ENCODE measurements at places on chromosomes 5 and 9. TPM values are rescaled to one million over a fixed set of nuclear protein-coding genes. Genes with fewer than 3 reads are reported as not detected.

The DOK3 gene
- total RNA-seq, result 5.4 TPM

- DNase-seq, result no peak
Observed at GRCh38 chr5:122704247-122705036, 70.4 kb upstream of the SNX2 start.

- DNase-seq, result peak; percentile 94
Observed at GRCh38 chr9:5450359-5451091, at the start of gene CD274. CD274 (plus strand) TSS chr9:5450542; CDS start chr9:5456114, 5,572 bp downstream.

DNA sequence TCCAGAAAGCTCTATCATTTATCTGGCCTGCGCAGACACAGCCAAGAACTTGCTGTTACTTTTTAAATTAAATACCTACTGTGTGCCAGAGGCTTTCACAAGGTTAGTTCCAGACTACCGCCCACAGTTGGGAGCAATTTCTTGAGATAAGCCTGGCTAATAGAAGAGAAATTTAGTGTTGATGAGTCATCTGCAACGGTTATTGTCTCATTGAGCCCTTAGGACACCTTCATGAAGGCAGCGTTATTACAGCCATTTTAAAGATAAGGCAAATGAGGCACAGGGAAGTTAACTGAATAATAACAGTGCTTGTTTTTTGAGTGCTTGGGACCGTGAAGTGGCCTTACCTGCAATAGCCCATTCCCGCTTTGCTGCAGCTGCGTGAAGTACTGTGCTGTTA, 292.9 kb upstream of the MSX2 start:
- no peak for DNase-seq

GRCh38 chr5:81631124-81631523, 119.8 kb downstream of the SSBP2 start:
- no peak for DNase-seq

- DNase-seq, result no peak
Observed at GRCh38 chr5:124860291-124860655, 113.8 kb upstream of the ZNF608 start.

DNA sequence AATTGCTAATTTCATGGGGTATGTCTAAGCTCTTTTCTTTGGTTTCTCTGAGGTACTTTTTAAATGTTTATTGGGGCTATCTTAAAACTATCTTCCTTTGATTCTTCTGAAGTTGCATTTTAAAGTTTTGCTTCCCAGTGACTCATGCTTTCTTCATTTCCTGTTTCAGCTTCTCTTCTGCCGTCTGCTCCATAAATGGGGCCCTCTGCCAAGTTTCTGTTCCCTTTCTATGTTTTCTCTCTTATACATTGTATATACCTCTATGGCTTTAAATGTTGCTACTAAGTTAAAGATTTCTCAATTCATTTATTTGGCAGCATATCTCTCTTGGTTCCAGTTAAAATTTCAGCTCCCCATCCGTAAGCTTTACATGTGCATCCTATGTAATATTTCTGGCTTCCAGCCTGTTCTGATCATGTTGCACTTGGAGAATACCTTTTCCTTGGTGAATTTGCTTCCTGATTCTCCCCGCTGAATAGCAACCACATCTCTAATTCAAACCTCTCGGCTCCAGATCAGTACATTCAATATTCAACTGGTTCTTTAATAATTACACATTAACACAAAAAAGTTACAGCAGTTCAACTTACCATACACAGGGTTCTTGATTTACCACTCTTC, 125.3 kb downstream of the ST8SIA4 start:
- no peak for DNase-seq

DNA sequence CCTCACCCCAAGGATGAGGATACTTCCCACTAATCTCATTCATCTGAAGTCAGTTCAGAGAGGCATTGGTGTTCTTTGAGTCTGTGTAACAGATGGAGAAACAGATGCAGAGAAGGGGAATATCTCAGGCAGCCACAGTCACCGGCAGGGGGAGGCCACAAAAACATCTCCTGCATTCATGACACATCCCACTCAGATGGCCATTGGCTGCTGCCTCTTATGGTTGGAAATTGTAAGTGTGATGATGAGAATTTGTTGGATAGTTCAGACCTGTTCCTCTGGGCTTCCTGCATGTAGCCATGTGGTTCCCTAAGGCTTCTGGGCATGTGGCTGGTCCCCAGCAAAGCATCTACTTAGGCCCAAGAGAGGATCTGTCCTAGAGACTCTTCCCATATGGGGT, 45.9 kb upstream of the GABRP start:
- DNase-seq, result no peak

- no peak for DNase-seq
Observed at GRCh38 chr5:101153526-101153925, 250.4 kb upstream of the ST8SIA4 start.

- no peak for DNase-seq
Observed at GRCh38 chr9:98289614-98290201, 34.3 kb upstream of the TBC1D2 start.

GRCh38 chr9:136723362-136723976, 11.1 kb downstream of the DIPK1B start:
- DNase-seq, result no peak

- no peak for DNase-seq
Observed at GRCh38 chr5:71922584-71923106, 184.6 kb upstream of the MAP1B start.

- no peak for DNase-seq
Observed at GRCh38 chr5:17229313-17229712, 11.9 kb downstream of the BASP1 start.

DNA sequence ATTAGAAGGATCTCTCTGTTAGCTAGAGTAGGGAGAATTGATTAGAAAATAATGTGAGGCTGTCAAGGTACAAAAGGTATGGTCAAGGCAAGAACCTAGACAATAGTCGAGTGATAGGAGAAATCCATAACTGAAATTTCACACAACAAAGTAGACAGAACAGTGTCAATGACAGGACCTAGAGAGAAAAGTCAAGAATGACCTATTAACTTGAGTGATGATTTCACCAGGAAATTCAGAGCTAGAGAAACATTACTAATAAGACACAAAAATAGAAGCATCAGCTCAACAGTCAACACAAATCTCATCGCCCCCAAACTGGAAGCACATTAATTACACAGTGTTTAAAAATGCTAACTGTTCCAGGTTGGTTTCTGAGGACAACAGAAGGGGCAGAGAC, 532.4 kb downstream of the CDH10 start:
- DNase-seq, result no peak

- peak; percentile 50 for DNase-seq
Observed at GRCh38 chr9:37421914-37422288, 595 bp upstream of the GRHPR start.

Data from psoas muscle (tissue), 8 donors.